CD4-positive, CD25-positive, alpha-beta regulatory T cell (primary cell): ENCODE measurements at places on chromosomes 2 and 18. TPM values are rescaled to one million over a fixed set of nuclear protein-coding genes. Genes with fewer than 3 reads are reported as not detected.

KCNF1 gene
- total RNA-seq: not detected

HOXD8 gene
- not detected for total RNA-seq

TRIM43 gene
- not detected for total RNA-seq

ASPRV1 gene
- total RNA-seq: 1.7 TPM

ZNF2 gene
- total RNA-seq: 1.8 TPM

RND3 gene
- total RNA-seq: not detected

TMEM198 gene
- total RNA-seq: 0.62 TPM

EHD3 gene
- total RNA-seq: 3.5 TPM

GPR39 gene
- not detected for total RNA-seq

AFF3 gene
- 10.1 TPM for total RNA-seq

ZSWIM2 gene
- total RNA-seq: not detected

CROCC2 gene
- not detected for total RNA-seq

CYP27C1 gene
- total RNA-seq: not detected

MATN3 gene
- total RNA-seq: not detected

SLC5A7 gene
- total RNA-seq: not detected

LYPD6 gene
- total RNA-seq: not detected

MYO3B gene
- not detected for total RNA-seq

CPLX4 gene
- not detected for total RNA-seq

SP5 gene
- not detected for total RNA-seq

SP110 gene
- 118 TPM for total RNA-seq

CAD gene
- 27.4 TPM for total RNA-seq

AUP1 gene
- total RNA-seq: 183 TPM
